Activated CD4-positive, alpha-beta T cell treated with anti-CD3 and anti-CD28 coated beads, Interleukin-2, amount 50 U/mL, for 1 hour (primary cell): ENCODE measurements at places on chromosomes 3 and 15.

GRCh38 chr15:42695527-42696071, 41.3 kb downstream of the CDAN1 start:
- no peak for DNase-seq

DNA sequence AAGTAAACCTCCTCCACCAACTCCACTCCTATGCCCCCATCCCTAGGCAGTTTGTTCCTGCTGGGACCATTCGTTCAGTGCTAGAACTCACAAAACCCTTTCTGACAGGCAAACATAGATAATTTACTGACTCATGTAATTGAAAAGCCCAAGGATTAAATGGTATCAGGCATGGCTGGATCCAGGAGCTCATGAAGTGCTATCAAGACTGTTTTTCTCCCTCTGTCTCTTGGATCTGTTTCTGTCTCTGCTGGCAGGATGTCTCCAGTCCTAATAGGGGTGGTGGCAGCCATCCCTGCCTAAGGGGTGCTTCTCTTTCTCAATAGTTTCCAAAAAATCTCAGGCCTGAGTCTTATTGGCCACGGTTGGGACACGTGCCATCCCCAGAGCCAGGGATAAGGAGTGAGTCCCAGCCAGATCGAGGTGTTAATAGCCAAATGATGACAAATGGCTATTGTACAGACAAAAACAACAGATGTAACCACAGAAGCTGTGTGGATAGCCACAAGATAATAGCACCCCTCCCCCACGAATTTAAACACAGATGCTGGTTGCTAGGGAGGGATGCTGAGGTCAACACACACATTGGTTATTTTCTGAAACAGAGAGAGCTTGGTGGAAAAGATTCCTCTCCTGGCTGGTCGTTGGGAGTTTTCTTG, 168.6 kb downstream of the SHQ1 start:
- no peak for DNase-seq

- no peak for DNase-seq
These were observed 433.1 kb upstream of the RBMS3 start for GRCh38 chr3:28847736-28848135.

- DNase-seq: no peak
These were observed 29.2 kb downstream of the NSUN3 start for GRCh38 chr3:94092086-94092485.

DNA sequence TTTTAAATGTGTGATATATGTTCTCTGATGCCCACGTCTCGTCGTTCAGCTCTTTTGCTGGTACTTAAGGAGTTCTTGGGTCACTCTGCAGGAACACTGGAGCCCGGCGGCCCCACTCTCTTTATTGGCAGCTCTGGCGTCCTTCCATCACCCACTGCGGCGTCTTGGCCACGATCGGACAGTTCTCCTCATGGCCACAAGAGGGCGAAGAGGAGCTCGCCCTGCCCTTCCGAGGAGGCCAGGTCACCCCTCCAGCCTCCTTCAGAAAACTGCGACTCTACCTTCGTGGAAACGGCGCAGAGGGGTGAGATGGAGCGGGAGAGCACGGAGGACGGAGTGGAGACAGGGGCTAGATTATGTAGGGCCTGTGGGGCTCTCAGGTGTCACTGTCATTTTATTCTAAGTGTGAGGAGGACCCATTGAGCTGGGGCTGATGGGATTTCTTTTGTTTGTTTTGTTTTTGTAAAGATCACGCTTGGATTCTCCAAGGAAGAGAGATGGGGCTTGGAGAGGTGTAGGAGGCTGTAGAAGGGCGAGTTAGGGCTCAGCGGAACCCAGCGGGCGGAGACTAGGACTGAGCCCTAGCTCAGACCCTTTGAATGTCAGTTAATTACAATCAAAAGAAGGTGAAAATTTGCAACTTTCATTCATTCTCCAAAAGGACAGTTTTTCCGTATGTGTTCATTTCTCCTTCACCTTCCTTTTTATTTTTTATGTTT, 28.0 kb upstream of the GABRA5 start:
- DNase-seq: no peak

DNA sequence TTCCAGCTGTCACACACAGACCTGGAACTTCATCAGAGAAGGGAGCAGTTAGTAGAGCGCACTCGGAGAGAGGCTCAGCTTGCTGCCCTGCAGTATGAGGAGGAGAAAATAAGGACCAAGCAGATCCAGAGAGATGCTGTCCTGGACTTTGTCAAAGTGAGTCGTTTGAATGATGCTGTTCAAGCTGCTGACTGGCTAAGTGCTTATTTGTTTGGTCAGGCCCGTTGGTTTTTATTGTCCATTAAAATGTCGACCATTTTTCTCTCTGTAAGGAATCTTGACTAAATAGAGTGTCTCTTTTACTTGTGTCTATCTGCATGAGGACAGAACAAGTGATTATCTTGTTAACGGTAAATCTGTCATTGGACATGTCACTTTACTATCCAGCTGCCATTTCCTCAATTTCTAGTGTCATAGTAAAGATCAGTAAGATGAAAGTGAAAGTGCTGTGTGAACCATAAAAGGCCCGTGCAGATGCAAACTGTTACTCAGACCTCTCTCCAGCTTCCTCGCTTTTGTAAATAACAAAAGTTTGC, 56.9 kb downstream of the LRCH3 start:
- DNase-seq: no peak

- DNase-seq: no peak
These were observed 9.2 kb upstream of the HLTF start for GRCh38 chr3:149095487-149095886.

DNA sequence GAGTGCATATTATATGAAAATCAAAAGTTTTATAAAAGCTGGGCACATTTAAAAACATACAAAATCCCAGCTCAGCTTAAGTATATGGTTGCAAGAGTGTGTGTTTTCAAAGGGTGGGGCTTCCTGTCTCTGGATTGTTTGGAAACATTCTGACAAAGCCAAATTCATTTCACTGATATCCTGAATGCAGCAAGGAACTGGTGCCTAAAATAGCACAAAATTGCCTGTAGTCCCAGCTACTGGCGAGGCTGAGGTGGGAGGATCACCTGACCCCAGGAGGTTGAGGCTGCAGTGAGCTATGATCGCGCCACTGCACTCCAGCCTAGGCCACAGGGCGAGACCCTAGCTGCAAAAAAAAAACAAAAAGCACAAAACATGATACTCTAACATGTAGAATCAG, 13.0 kb upstream of the TJP1 start:
- no peak for DNase-seq

- no peak for DNase-seq
These were observed 40.0 kb upstream of the TEX9 start for GRCh38 chr15:56325186-56325585.

DNA sequence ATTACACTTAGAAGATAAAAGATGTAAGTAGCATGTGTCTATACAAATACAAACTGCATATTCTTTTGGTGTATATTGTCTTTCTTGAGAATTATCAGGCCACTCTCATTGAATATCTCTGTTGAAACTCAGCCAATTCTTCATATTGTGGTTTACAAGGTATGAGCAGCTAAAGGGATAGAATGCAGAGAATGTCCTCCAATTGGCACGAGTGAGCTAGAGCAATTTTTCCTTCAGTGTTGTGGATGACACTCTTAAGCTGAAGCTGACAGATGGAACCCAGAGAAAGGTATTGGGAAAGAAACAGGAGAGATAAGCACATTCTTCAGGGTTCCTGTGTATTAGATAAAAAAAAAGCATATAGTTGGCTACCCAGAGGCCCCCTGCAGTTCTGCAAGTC, 453.1 kb downstream of the EPHA3 start:
- DNase-seq: no peak

DNA sequence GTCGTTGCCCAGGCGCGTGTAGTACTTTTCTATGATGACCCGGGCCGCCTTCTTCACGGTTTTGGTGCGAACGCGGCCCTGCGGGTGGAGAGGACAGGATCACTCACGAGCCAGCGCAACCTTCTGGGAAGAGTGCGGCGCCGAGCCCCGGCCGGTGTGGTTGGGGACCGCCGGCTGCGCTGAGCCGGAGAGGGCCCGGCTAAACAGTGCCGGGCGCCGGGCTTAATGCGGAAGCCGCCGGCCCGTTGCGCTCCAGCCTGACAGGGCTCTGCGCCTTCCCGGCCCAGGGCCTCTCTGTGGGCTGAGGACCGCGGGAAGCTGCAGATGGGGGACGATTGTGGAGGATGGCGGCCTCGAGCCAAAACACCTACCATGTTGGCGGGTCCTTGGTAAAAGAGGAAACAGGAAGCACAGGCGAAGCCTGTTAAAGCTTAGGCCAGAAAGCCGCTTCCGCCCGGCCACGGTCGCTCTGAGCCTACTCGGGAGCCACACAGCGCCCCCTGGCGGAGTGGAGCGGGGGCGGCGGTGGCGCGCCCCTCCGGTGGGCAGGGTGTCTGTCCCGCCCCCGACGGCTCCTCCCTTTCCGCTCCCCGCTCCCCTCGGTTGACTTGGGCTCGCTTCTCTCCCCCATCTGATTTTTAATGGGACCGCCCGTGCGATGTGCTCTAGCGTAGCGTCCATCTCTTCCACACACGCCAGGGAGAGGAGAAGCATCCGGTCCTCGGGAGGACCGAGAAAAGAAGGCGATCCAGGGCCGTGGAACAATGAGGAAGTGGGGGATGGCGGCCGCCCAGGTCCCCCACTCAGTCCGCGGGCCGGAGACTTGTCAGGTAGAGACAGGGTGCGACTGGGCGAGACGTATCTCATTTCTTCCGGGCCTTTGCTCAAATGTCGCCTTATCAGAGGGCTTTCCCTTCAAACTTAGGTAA, at the start of gene RPS17:
Gene RPS17, minus strand, starts transcription at position 403 of the 929 bp plus-strand sequence. Its CDS starts 29 bp downstream, at position 374.
- peak; percentile 98 for DNase-seq

DNA sequence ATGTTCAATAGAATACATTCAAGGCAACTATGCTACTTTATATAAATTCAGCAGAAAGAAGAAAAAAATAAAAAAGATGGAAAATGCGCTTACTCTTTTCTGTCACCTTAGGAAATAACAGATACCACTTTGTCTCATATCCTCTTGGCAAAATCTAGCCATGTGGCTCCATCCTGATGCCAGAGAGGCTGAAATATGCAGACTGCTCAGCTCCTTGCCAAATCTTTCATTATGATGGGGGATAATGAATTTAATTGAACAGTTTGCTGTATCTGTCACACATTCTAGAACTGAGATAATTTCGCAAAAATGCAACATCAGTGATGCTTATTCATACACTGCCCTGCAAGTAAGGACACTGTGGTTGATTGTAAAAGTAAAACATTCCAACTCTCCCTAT, 1081.5 kb downstream of the PLOD2 start:
- DNase-seq: no peak

GRCh38 chr15:60079210-60079609, 75.1 kb downstream of the FOXB1 start:
- DNase-seq: no peak

DNA sequence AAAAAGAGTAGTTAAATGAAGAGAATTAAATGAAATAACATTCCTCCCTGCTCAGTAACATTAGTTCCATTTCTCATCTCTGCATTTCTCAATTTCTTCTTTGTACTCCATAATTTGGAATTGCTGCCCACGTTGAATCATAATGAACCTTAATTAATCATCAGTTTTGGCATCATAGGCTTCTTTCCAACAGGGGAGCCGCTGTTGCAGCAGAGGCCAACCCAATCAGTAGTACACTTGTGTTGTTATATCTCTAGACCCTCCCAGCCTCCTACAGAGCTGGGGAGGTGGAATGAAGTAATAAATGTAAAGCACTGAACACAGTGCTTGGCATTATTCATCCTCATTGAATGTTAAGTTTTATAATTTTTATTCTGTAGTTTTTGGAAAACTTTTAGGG, 240.7 kb downstream of the CHST2 start:
- DNase-seq: no peak

GRCh38 chr3:107430214-107430995, 53.2 kb downstream of the CCDC54 start:
- no peak for DNase-seq

- DNase-seq: no peak
These were observed 50.9 kb downstream of the CCR3 start for GRCh38 chr3:46293035-46293724.

DNA sequence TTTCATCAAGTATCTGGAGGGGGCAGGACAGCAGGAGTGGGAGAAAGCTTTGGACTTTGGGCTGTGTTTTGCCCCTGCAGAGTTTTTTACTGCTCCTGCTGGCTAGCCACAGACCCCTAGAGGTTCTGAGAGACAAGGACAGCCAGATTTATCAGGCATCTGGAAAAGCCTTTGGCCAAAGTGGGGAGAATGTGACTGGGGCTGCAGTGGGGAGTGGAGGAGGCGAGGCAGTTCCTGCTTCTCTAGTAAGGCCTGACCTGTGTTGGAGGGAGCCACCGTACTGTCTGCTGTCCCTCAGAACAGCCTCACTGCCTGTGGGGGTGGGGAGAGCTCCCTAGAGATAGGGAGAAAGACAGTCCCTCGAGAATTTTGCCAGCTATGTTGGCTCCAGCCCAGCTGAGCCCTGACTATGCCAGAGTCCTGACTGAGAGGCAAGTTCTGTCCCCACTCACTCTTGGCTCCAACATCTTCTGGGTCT, 2.2 kb downstream of the ALPK3 start:
- DNase-seq: no peak

GRCh38 chr3:197352382-197352781, 54.0 kb upstream of the DLG1 start:
- DNase-seq: no peak

DNA sequence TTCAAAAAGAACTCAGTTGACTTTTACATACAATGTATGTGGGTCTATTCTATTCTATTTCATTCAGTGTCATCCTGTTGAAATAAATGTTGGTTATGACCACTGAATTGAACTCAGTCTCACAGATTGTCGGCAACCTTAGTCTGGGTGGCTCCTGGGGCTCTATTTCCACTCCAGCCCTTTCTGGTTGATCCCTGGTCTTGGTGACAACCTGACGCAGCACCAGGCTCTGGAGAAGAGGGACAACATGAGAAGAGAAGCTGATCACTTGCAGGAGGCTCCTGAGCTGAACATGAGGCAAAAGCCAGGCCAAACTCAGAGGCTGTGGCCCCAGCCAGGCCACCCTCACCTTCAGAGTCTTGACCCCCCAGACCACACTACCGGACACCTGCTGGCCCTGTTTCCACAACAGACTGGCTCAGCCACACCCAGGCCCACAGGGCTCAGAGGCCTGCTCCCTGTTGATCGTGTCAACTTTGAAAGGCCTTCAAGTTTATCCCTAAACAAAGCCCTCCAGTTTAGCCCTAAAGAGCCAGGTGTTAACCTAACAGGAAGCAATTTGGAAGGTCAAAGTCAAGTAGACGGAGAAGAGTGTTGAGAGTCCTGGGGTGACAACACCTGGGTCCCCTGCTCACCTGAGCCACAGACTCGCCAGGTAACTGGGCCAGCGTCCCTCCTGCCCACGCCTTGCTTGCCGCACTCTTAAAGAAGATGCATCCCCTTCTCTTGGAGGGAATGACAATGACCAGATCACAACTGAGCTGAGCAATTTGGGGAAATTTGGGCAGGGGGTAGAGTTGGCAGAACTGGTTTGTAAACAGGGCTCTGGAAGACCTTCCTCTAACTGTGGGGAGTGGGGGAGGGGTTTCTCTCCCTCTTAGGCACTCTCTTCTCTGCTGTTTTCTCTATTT, 15.4 kb upstream of the MUC20 start:
- DNase-seq: no peak
